ENCODE measurements at places on chromosomes 12 and 14.
A peak's percentile ranks its signal among the peaks of the same experiment; 100 is the strongest.

- DNase-seq, result no peak
Measured at GRCh38 chr12:19546027-19546426, 106.7 kb downstream of the AEBP2 start.

- DNase-seq, result no peak
Measured at GRCh38 chr12:76226397-76226796, 121.8 kb downstream of the BBS10 start.

DNA sequence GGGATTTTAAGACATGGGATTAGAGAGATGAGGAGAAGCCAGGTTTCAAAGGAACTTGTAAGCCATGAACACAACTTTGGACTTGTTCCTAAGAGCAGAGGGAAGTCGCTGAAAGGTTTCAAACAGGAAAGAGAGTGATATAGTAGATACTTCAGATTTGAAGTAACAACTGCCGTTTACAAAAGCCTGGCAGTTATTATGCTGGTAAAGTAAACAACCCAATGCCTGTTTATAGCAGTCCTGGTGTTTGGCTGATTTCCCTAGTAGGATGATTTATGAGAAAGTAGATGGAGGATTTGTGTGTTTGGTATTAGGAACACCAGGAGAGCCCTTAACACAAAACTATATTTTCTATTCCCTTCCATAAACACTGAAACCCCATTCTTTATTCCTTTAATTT, 285.7 kb downstream of the RMST start:
- DNase-seq, result no peak

- DNase-seq, result no peak
Measured at GRCh38 chr14:81286574-81287370, 66.0 kb upstream of the GTF2A1 start.

- DNase-seq, result no peak
Measured at GRCh38 chr12:57340104-57340503, 89.1 kb upstream of the STAC3 start.

GRCh38 chr14:21257394-21257909, 11.8 kb downstream of the HNRNPC start:
- no peak for DNase-seq

DNA sequence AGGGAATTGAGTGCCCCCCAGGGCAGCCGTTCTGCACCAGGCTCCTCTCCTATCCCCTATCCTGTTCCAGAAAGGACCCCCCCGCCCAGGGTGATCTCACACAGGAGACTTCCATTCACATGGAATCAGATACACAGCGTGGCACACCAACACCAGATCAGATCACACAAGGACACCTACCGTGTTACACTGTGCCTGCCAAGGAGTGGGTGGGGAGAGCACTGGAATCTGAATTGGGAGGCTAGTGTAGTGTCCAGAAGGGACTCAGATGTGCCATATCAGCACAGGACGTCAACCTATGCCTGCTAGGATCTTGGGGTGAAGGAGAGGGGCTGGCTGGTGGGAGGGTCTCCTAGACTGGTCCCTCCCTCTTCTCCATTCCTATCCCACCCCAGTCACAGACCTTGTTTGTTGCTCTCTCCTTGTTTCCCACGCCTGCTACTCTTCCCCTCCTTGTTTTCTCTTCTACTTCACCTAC, 2.3 kb downstream of the PTMS start:
- peak; percentile 42 for DNase-seq

GRCh38 chr12:96354326-96354725, 45.9 kb downstream of the CDK17 start:
- DNase-seq, result no peak

DNA sequence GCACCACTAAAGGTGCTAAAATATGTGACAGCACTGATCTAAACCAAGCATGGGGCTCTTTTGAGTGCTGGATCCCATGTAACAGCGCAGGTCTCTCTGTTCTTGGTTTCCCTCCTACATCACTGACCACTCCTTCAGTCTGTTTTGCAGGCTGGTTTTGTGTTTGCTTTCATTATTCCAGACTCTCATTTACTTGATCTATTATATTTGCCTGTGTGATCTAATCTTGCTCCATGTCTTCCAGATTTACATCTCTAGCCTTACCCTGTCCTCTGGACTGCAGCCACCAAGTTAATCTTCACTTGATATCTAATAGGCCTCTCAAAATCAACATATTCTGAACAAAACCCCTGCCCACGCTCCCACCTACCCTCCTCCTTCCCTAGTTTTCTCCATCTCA, 8.6 kb downstream of the GLIPR1 start:
- DNase-seq, result no peak

DNA sequence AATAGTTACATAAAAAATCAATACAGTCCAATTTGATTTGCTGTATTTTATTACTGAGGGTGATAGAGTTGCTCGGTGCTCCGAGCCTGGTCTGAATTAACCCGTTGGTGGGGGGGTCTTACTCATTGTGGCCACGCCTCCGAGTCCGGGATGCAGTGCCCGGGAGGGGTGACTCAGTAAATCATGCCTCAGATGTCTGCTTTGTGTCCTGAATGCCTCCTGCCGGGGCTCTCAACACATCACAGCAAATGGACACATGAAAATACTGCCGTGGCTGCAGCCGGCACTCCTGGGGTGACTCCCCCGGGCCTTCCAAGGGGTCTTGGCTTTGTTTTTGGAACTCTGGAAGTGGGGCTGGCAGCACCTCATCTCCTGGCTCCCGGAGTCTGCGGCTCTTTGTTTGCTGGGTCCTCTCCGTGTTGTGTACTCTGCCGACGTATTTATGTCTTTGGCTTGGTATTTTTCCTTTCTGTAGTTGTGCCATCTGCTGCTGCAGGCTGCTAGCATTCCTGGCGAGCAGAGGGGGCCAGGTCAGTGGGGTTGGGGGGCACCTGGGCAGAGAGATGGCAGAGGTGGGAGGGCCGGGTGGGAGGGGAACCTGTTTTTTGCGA, 129.0 kb downstream of the AACS start:
- DNase-seq, result no peak

DNA sequence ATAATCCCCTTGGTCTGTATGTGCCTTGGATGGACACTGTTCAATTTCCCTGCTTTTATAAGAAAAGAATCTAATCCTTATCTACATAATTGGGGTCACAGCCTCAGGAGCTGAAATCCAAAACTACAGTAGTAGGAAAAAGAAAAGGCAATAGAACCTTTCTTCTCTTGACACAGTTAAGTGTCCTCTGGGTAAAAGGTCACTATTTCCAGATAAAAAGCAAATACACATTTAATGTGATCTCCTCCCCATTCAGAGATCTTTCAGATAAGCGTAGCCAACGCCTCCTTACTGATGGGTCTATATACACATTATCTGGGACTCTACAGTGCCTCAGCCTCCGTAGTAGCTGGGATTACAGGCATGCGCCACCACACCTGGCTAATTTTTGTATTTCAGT, 73.4 kb downstream of the CLIP1 start:
- no peak for DNase-seq

DNA sequence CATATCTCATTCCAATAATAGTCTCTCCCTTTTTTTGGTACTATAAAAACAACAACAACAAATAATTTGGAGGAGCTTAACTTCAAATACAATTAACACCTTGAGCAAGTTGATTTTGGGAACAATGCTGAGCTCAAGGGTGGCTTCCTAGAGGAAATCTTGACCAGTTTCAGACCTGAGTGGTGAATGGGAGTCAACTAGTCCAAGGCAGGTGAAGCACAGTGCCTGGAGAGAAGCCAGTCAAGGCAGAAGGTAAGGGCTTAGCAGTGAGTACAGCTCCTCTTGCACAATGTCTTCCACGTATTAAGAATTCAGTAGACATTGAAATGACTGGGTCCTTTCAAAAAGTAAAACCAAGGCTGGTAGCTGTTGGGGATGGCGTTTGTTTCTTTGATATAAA, 444.8 kb downstream of the ATP23 start:
- no peak for DNase-seq

DNA sequence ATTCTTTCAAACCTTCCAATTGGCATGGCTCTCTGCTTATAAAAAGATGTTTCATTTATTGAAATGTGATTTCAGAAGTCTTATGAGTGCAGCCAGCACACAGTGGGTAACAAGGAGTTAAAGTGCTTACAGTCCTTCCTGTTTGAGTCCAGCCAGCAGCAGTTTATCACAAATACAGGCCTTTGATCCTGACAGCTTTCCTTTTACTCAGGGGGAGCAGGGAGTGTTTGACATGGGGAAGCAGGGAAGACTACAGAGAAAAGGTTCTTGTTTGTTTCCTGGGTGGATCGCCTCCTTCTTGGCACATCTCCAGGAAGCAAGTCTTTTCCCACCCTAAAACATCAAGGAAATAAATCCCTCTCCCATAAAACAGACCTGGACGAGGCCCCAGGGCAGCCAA, 216.1 kb downstream of the MSRB3 start:
- DNase-seq, result no peak

GRCh38 chr14:45519766-45520165, 266.8 kb upstream of the MIS18BP1 start:
- DNase-seq, result no peak

GRCh38 chr12:70271025-70271424, 27.8 kb downstream of the CNOT2 start:
- DNase-seq, result no peak

DNA sequence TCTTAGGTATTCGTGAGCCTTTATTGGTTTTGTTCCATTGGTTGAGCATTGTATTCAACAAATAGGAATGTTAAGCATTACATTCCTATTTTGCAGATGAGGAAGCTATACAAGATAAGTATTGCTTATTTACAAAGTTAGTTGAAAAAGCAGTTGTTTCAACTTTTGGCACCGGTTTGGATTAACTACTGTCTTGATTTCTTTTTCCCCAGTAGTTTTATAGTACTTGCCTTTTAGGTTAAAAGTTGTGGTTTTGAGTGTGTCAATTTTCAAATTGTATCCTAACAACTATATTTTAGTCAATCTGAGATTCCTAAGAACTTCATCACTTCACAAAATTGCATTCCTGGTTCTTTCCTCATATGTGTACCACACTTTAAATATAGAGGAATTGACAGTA, 23.8 kb upstream of the MBIP start:
- no peak for DNase-seq

DNA sequence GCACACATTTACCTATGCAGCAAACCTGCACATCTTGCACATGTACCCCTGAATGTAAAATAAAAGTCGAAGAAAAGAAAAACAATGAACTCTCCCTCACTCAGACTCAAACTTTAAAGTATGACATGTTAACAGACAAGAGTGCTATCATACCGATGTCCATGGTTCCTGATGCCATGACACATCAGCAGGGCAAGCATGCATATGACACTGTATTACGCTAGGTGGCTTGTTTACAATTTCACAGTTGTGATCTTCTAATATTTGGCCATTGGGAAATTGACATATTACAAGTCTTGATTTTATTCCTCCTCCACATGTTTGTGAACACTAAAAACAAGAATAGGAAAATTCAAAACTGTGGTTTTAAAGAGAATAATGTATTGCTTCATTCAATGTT, 126.6 kb downstream of the ADAMTS20 start:
- DNase-seq, result no peak

DNA sequence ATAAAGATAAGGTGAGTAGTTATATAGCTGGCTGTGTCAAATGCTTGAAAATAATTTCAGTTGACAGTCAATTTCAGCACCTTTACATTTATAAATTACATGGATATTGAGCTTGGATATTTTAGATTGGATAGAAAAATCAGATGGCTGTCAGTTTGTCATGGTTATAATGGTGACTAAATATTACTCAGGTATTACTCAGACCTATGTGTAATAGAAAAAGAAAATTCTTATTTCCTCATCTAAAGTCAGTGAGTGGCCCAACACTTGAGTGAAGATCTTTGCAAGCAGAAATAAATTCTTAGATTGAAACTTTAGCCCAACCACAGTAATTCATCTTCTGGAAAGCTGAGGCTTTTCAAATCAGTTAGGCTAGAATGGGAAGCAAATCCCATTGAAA, 354.4 kb downstream of the NAV3 start:
- DNase-seq, result no peak

- no peak for DNase-seq
Measured at GRCh38 chr12:75196408-75196807, 13.2 kb downstream of the KCNC2 start.

All from HuH-7.5 (cell line).